ENCODE measurements at places on chromosomes 2 and 18.

GRCh38 chr2:38690499-38691420 lies 24.8 kb downstream of the GALM start:
- peak; percentile 69 for DNase-seq

DNA sequence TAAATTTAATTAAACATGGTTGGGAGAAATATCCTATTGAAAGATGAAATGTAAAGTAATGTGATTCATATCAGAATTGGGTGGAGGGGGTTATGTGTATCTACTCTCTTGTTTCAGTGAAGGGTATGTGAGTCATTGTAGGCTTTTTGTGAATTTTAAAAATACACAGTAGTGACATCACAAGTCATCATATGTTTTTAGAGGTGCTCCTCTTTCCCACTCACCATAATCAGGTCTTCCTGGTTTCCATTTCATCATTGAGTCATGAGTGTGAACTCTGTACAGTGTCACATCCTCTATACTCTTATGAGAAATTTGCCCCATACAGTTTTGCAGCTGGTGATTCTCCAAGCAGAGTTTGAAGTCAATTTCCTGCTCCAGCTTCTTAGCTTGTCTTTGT lies 18.8 kb downstream of the FSIP2 start:
- no peak for DNase-seq

- DNase-seq = no peak
Observed at GRCh38 chr2:170582313-170582712, 132.8 kb upstream of the SP5 start.

DNA sequence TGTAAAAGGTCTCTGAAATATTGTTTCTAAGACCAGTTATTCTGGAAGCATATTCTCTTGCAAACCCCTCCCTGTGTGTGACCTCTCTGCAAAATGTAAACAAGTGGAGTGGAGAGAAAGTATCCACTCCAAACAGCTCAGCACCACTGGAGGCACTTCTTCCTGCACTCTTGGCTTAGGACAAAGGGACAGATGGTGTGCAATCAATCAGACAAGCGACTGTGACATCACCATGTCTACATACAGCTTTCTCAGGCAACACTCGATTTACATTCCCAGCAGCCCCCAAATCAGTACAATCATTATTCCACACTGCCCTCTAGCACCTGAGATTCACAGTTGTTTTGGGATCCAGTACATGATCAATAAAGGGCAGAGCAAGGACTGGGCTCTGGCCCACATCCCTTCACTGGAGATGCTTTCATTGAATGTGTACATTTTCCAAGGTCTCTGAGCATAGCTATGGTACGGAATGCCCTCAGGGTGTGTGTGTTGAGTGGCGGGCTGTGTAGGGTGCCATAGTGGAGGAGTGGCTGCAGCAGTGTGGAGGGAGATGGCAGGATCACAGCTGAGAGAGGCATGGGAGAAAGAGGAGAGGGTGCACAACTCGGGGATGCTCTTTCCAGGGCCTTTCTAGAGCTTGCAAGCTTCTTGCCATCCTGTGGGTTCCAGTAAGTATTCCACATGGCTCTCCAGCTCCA lies 311.8 kb upstream of the ST6GAL2 start:
- DNase-seq = no peak

- DNase-seq = no peak
Observed at GRCh38 chr2:204357286-204357685, 188.0 kb upstream of the PARD3B start.

GRCh38 chr18:41617647-41618046 lies 337.4 kb upstream of the PIK3C3 start:
- DNase-seq = no peak

- DNase-seq = no peak
Observed at GRCh38 chr2:229543176-229543873, 171.0 kb downstream of the DNER start.

- no peak for DNase-seq
Observed at GRCh38 chr2:126781806-126782205, 116.9 kb upstream of the TEX51 start.

DNA sequence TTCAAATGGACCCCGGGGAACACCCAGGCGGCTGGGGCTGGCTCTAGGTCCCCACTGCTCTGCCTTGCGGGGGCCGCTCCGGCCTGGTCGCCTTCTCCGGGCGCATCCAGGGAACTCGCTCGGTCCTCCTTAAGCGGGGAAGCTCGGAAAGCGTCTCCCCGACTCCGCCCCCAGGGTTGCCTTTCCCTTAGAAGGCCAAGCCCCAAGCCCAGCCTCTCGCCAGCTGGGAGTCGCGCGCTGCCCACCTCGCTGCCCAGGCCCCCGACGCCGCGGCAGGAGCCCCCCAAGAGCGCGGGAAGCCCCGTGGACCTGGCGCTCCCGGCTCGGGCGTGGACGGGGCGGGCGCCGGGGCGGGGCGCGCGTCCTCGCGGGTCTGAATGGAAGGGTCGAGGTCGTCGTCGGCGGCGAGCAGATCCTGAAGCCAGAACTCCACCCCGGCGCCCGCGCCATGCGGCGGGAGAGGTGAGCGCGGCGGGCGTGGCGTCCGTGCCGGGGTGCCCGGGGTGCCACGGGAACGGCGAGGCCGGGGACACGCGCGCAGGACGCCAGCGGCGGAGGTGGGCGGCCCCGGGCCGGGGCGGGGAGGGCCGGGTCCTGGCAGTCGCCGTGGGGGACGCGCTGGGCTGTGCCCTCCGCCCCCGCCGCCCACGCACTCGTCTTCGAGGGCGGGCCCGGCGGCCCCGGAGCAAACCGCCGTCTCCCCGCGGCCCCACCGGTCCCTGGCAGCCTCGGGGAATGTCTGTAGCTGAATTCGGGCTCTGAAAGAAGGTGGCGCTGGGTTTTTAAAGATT lies at the start of gene BOK:
TSS of gene BOK (plus strand) at position 214 of the 791 bp plus-strand sequence. CDS start 739 bp downstream, outside the sequence.
- no peak for DNase-seq

- DNase-seq = no peak
Observed at GRCh38 chr18:69291755-69292154, 108.9 kb upstream of the DOK6 start.

DNA sequence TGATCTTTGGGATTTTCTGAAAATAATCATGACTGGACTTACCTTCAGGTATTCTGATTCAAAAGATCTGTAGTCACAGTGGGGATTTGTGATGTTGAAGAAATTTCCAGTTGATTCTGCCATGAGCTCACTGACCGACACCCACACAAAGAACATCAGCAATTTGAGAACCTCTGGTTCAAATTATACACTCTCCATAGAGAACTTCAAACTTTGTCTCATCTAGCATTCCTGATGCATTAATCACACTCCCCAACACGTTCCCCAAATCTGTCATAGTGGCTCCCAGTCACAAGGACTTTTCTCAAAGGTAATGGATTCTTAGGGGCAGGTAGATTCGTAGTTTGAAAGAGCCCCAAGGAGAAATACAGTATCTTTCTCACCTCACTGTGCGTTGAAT lies 584.3 kb downstream of the FBXO15 start:
- peak; percentile 50 for DNase-seq

DNA sequence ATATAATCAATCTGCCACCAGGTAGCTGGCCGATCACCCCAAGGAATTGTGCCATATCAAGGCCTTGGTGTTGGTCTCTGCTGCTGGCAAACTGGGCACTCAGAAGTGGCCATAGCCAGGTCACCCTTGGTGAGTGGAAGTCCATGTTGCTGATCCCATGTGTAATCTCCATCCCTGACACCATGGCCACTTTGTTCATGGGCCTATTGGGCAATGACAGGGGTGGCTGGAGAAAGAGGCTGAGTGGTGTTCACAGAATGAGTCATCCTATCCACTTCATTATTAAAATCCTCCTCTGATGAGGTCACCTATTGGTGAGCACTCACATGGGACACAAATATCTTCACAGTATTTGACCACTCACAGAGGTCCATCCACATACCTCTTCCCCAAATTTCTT lies 26.7 kb upstream of the CD226 start:
- DNase-seq = no peak

GRCh38 chr18:28284132-28284531 lies 107.2 kb upstream of the CDH2 start:
- DNase-seq = no peak

- no peak for DNase-seq
Observed at GRCh38 chr18:9683418-9684396, 24.4 kb upstream of the RAB31 start.

GRCh38 chr2:28802975-28803429 lies 7.6 kb upstream of the SPDYA start:
- no peak for DNase-seq

- no peak for DNase-seq
Observed at GRCh38 chr2:78718024-78718423, 307.5 kb upstream of the REG3G start.

GRCh38 chr18:5318061-5318700 lies 22.7 kb upstream of the ZBTB14 start:
- no peak for DNase-seq

- DNase-seq = no peak
Observed at GRCh38 chr2:76940559-76940958, 581.6 kb downstream of the LRRTM4 start.

DNA sequence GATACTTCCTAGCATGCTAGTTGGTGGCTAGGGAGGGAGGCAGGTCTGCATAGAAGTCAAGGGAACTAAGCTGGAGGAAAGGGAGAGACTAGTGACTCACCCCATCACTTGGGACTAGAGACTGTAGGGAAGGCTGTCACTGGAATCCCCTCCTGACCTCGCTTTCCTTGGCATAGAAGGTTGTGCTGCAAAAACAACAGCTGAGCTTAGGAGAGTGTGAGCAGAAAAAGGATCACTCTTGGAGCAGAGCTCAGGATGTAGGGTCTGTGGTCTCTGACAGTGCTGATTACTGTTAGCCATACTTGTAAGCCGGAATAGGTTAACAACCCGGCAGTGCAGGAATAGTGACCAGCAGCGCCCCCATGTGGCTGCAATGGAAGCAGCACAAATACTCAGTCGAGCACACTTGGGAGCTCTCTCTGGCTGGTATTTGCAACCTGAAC lies 66.9 kb upstream of the SMAD2 start:
- DNase-seq = no peak

DNA sequence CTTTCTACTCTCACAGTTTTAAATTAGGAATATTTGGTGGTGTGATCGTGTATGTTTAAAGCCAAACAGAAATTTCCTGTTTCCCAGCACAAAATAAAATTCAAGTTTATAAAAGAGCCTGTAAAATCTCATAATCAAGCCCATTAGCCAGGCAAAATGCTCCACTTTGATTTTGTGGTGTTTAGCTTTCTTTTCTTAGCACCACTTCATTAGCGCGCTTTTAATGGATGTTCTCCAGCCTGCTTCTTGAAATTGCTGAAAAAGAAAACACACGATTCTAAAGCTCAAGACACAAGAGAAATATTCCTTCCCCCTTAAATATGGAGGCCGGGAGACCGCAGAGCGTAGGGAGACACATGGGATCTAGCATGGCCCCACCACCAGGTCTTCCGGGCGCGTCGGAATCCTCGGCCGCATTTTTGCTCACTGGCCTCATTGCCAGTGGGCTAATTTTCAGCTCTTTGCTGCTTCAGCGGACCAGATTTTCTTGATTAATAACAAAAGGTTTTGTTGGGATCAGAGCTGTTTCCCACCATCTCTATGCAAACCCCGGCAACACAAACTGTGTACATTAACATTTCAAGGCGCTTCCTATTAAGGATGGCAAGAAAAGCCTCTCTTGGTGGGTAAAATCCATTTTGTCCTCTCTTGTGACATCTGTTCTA lies 40.4 kb upstream of the ID2 start:
- no peak for DNase-seq

DNA sequence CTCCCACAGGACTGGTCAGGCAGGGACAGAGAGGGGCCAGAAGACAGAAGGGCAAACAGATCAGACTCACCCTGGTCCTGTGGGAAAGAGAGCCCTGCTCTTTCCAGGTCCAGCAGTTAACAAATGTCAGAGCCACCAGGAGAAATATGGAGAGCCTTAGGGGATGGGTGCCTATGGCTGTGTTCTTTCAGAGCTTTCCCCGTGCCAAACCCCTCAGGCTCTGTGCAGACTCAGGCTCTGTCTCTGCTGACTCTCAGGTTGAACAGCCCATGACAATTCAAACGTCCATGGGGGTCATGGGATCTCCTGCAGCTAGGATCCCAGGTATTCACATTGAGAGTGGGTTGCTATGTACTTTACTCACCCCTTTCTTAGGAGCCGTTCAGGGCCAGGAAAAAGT lies 120.8 kb upstream of the ERBB4 start:
- DNase-seq = no peak

DNA sequence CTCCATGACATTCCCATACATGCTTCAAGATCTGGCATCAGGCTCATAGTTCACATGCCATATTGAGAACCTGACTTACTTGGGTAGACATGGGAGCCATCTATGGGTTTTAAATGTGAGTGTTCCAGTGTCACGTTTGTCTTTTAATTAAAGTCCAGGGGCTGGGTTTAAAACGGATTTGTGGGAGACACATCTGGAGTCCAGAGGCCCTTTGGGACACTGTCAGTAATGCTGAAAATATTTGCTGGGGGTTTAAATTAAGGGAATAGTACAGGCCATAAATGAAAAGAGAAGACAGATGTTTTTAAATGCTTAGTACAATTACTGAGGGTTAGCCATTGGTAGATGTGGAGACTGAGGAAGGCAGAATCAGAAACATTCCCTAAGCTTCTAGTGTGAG lies 478.0 kb downstream of the PID1 start:
- no peak for DNase-seq

DNA sequence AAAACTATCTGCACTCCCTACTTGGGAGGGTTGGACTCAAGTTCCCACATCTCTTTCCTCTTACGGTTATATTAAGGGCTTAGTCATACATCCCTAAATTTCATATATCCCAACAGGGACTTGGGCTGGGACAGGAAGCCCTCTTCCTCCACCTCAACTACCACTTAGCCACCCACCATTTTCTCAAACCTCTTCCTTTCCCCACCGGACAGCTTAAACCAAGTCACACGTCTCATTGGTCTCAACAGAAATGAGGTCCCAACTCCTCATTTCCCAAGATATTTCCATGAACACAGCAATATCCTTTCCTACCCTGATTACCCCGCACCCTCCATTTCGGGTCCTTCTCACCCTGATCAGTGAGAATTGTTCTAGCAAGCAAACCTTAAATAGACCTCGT lies 736 bp downstream of the ZSCAN30 start:
- DNase-seq = no peak

GRCh38 chr2:44944102-44944951 lies 2.8 kb downstream of the SIX3 start:
- no peak for DNase-seq

DNA sequence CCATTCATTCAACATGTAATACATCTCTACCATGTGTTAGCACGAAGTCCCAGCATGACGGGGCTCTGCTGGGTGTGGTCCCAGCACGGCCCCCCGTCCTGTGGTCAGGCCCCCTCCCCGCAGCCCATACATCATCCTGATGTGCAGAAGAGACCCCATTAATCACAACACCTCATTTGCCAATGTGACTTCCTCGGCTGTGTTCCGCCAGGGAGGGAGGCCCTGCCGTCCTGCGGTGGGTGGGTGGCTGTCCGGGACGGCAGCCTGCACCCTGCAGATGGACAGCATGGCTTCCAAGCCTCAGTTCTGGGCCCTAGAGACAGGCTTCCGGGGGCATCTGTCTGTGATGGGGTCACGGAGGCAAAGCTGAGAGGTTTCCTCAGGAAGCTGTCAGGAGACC lies 254.0 kb downstream of the CYP26B1 start:
- no peak for DNase-seq

Measured in AG09319 (cell line).